NCI-H146 (cell line): ENCODE measurements at places on chromosomes 6 and 20.

DNA sequence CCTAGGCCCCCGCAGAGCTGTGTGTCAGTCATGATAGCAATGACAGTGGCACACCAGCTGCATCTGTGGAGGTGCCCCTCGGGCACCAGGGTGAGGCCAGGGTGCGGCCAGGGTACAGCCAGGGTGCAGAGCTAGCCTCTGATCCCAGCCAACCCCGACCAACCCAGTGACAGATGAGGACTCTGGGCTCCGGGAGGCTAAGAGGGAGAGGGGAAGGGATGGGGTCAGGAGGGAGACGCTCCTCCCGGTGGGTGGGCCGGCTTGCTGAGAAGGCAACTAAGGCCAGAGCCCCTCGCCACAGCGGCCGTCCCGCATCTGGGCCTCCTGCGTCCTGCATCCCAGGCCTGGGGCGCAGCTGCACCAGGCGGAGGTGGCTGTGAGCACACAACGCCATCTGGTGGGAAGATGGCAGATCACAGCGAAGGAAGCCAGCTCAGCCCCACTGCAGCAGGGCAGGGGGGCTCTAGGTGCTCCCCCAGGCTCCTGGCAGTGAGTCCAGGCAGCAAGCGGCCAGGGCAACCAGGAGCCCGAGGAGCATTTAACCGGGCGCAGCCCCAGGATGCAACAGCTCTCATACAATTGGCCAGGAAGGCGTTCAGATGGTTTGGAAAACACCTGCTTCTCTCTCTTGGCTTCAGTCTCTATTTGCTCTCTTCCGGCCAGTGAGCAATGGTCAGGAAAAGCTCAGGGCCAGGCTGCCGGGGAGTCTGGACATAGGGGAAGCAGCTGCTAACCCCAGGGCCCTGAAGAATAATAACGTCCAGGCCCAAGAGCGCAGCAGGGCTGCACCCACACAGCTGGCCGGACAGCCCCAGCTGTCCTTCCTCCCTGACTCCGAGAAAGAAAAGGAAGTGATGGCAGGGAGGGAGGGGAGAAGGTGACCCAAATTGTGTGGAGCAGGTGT is 169.4 kb downstream of the TAF4 start:
- DNase-seq: peak; percentile 90

DNA sequence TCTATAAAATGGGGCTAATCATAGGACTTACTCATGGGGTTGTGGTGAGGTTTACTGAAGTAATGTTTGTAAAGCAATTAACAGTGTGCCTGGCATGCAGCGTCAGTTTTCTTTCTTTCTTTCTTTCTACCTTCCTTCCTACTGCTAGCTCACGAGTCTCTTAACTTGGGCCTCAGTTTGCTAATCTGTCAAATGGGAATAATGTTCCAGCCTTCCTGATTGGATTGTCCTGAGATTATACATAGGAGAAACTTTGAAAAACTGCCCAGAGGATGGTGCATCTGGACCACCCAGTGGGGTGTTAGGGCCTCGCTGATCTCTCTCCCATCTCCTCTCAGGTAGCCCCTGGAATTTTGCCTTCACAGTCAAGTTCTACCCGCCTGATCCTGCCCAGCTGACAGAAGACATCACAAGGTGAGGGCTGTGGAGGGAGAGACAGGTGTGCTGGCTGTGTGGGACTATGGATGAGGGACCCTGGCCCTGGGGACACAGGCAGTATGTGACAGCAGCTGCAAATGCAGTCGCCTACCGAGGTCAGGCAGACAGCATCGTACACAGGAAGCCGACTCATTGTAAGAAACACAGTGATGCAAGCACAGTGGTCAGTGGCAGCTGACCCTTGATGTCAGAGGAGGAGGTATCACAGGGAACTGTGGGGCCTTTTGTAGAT is 27.5 kb downstream of the EPB41L1 start:
- DNase-seq: no peak

- DNase-seq: peak; percentile 71
Observed at GRCh38 chr6:98292810-98293209, 541.6 kb upstream of the POU3F2 start.

GRCh38 chr6:116412270-116412669 is 41.5 kb downstream of the DSE start:
- no peak for DNase-seq

GRCh38 chr6:15026832-15027231 is 219.0 kb upstream of the JARID2 start:
- peak; percentile 91 for DNase-seq

DNA sequence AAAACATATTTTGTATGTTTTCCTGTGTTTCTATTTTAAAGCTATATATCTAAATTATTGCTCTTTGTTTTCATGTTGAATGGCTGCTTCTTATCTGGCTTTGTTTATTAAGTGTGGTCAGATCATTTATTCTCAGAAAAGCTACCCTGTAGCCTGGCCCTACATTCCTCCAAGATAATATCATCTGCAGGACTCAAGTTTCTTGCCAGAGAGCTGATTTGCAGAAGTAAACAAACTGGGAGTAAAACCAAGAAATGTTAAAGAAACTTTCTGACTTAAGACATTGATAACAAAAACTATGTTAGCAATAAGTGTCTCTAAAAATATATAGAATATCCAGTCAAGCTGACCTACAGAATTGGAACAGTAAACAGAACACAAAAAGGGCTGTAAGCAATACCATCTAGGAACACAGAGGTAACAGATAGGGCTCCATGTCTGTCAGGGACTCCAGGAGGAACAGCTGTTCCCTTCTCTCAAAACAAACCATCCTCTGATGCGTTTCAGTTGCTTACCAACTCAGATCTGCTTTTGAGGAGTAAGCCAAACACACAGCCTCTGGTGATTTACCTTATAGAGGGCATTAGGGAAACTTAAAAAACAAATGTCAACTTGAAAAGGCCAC is 17.5 kb upstream of the CEP85L start:
- no peak for DNase-seq

- no peak for DNase-seq
Observed at GRCh38 chr6:101605874-101606273, 212.4 kb downstream of the GRIK2 start.
